Lower leg skin (tissue), 4 donors: ENCODE measurements at places on chromosomes 3 and 15. TPM values are rescaled to one million over a fixed set of nuclear protein-coding genes. Genes with fewer than 3 reads are reported as not detected.

The PLSCR2 gene
- not detected for total RNA-seq

- DNase-seq: no peak
These were observed 17.1 kb upstream of the CNTN3 start for GRCh38 chr3:74631351-74632140.

- DNase-seq: no peak
These were observed 55.6 kb upstream of the DLG1 start for GRCh38 chr3:197353867-197354567.

DNA sequence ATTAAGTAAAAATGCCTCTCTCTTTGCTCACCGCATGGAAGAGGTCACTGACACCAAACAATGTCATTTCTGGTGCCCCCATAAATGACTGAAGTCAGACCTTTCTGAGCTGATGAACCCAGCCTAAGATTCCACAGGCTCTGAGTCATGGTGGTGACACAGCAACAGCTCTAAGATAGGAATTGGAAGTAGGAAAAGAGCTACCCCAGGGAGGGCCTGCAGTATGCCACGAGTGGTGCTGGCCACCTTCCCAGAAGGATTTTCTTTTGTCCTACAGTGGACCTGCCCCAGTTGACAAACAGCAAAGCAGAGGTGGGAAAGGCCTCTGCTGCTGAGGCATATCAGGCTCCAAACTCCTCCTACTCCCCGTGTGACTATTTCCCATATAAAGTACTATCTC lies 208.1 kb downstream of the MINAR1 start:
- no peak for DNase-seq

DNA sequence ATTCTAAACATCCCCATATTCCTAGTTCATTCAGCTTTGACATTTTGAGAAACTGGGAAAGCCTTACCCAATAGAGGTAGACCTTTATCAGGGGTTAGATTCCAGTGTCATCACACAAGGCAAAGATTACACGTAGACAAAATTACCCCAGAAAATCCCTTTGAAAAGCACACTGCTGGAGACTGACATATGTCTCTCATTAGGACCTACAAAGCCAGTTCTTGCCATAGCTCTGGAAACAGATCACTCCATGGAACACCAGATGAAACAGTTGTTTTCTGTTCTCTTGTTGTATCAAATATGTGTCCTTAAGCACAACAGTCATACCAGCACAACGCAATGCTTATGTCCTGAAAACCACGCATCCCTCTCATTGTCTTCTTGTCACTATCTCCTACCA lies 44.7 kb downstream of the RARB start:
- DNase-seq: no peak
